ENCODE measurements at places on chromosomes 6 and 20. TPM values are rescaled to one million over a fixed set of nuclear protein-coding genes. Genes with fewer than 3 reads are reported as not detected.

The SLC12A5 gene
- 2.2 TPM for total RNA-seq

The POU5F1 gene
- not detected for total RNA-seq

The ZNF292 gene
- 13.2 TPM for total RNA-seq

The THBS2 gene
- 2.6 TPM for total RNA-seq

The C20orf141 gene
- not detected for total RNA-seq

The DEF6 gene
- total RNA-seq, result 2.1 TPM

The DSE gene
- 21.5 TPM for total RNA-seq

The WFDC10B gene
- not detected for total RNA-seq

The LINC00237 gene
- total RNA-seq, result not detected

The FAM83C gene
- total RNA-seq, result not detected

The ZSCAN31 gene
- 16.9 TPM for total RNA-seq

The KHDRBS2 gene
- total RNA-seq, result not detected

Measured in glomerular endothelial cell (primary cell).